Thoracic aorta (tissue), 2 donors: ENCODE measurements at places on chromosomes 13 and 19. TPM values are rescaled to one million over a fixed set of nuclear protein-coding genes. Genes with fewer than 3 reads are reported as not detected.

DNA sequence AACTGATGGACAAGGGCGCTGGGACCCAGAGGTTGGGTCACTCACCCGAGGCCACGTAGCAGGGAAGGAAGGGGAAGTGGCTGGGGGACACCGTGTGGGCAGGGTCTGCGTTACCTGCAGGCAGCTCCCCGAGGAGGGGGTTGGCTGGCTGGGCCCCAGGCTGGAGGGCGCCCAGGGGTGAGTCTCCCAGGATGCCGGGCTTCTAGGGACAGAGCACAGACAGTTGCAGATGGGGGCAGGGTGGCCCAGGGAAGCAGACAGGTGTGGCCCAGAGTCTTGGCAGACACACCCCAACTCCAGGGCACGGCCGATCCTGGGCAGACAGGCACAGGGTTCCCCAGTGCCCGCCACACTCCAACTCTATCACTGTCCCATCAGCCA is 5.6 kb upstream of the FDX2 start:
- no peaks in the 10 kb centered on the region for H3K4me1 ChIP-seq
- H3K36me3 ChIP-seq = peaks cover 67% of the 10 kb centered on the region
- DNase-seq = no peak
- H3K27ac ChIP-seq = no peak overlapping the region
- no peaks in the 10 kb centered on the region for H3K27me3 ChIP-seq

- DNase-seq = no peak
- peak overlapping the region; percentile 42 for H3K4me3 ChIP-seq
- peaks cover 16% of the 10 kb centered on the region for H3K36me3 ChIP-seq
- H3K4me1 ChIP-seq = peaks cover 13% of the 10 kb centered on the region
- peak overlapping the region; percentile 92 for H3K27ac ChIP-seq
- no peaks in the 10 kb centered on the region for H3K27me3 ChIP-seq
Measured at GRCh38 chr19:39397360-39398296, 6.5 kb downstream of the MED29 start.

Gene MTUS2
- total RNA-seq = 26.4 TPM

Gene ZNF223
- total RNA-seq = 6.6 TPM

- H3K27ac ChIP-seq = no peak overlapping the region
- no peaks in the 10 kb centered on the region for H3K4me1 ChIP-seq
- DNase-seq = no peak
- no peaks in the 10 kb centered on the region for H3K36me3 ChIP-seq
Measured at GRCh38 chr13:32659736-32660135, 73.5 kb downstream of the PDS5B start.

- H3K27ac ChIP-seq = no peak overlapping the region
- H3K27me3 ChIP-seq = no peaks in the 10 kb centered on the region
- peak overlapping the region; percentile 91 for H3K4me3 ChIP-seq
- peaks cover 19% of the 10 kb centered on the region for H3K4me1 ChIP-seq
Measured at GRCh38 chr13:97977982-97978381, 24.5 kb downstream of the IPO5 start.

Gene ZNF418
- 3.2 TPM for total RNA-seq

Gene RNF17
- not detected for total RNA-seq

DNA sequence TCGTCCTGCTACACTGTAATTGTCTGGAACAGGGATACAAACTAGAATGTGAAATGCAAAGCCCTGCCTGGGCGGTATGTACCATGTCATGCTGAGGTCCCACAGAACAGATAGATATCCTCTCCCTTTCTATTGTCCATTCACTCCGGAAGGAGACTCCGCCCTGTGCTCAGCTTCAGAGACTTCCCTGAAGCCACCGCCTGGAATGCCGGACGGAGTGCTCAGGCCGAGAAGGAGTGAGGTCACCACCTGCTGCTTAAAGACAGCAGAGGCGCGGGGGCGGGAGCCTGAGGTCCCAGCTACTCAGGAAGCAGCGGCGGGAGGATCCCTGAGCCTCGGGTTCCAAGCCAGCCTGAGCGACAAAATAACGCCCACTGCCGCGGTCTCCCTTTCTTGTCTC is 890 bp upstream of the ZNF611 start:
- no peaks in the 10 kb centered on the region for H3K27me3 ChIP-seq
- peak overlapping the region; percentile 78 for H3K4me3 ChIP-seq
- no peaks in the 10 kb centered on the region for H3K36me3 ChIP-seq
- H3K4me1 ChIP-seq = peaks cover 20% of the 10 kb centered on the region
- H3K27ac ChIP-seq = peak overlapping the region; percentile 87
- no peak for DNase-seq

DNA sequence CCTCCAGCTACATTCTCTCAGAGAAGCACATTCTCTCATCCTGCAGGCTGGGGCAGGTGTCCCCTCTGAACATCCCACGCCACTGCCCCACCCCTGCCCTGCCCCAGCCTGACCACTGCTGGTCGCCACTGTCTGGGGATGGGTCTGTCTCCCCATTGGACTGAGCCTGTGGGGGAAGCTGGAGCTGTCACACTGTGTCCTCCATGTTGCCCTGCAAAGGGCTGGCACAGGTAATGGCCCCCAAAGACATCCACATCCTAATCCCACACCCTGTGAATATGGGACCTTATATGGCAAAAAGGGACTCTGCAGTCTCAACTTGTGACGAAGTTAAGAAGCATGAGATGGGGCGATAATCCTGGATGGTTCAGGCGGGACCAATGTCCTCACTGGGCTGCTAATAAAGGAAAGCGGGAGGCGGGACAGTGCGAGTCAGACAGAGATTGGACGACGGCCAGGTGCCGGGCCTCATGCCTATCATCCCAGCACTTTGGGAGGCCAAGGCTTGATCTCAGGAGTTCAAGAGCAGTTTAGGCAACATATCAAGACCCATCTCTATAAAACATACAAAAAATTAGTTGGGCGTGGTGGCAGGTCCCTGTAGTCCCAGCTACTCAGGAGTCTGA is 9.1 kb downstream of the AP2S1 start:
- peak; percentile 47 for DNase-seq
- peaks cover 9% of the 10 kb centered on the region for H3K4me1 ChIP-seq
- peaks cover 31% of the 10 kb centered on the region for H3K36me3 ChIP-seq
- H3K27me3 ChIP-seq = no peaks in the 10 kb centered on the region
- peak overlapping the region; percentile 78 for H3K27ac ChIP-seq
- H3K4me3 ChIP-seq = no peak overlapping the region

Gene APOC4
- total RNA-seq = not detected

DNA sequence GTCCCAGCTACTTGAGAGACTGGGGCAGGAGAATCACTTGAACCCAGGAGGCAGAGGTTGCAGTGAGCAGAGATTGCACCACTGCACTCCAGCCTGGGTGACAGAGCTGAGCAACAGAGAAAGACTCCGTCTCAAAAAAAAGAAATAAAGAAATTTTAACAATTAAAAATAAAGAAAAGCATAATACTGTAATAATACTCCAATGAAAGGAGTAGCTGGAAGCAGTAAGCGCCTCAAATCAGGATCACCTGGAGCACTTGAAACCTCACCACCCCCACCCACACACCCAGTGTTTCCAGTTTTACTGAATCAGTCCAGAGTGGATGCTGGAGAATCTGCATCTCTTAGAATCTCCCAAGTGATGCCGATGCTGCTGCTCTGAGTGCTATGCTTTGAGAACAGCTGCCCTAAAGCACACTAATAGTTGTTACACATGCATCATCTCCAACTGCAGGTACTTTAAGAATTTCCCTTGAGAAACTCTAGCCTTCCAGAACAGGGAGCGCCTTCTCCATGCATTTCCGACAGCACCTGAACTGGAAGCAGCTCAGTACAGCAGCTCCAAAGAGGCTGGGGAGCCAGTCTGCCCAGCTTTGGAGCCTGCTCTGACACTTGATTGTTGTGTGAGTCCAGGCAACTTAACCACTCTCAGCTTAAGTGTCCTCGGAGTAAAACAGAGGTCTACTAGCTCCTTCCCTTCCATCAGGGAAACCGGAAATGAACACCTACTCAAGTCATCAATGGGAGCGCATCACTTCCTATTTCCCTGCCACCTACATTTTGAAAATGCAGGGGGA is 2.9 kb downstream of the ABCC4 start:
- no peaks in the 10 kb centered on the region for H3K36me3 ChIP-seq
- no peak for DNase-seq
- no peaks in the 10 kb centered on the region for H3K27me3 ChIP-seq
- no peak overlapping the region for H3K27ac ChIP-seq
- H3K4me1 ChIP-seq = no peaks in the 10 kb centered on the region

DNA sequence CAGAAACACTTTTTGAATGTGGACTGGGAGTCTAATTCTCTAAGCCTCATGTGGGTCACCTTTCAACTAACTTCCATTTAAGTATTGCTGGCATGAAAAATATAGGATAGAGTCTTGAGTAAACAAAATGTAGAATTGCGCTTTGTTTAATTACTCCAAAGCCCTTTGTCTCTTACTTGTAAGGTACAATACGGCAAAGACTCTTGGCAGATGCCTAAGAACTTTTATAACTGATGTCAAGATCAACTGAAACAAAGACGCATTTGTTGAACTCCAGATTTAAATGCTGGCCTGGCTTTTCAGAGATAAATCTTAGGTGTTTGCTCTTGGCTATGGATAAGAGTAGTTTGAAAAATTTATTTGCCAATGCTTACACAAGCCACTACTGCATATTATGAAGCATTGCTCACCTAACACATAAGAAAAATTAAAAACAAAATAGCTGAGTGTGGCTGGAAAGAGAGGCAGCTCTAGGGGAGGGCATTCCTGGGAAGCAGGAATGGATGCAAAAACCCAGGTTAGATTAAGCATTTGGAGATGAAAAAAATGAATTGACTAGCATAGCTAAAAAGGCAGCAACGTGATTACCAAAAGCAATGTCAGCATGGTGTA is 107.3 kb upstream of the STARD13 start:
- no peaks in the 10 kb centered on the region for H3K36me3 ChIP-seq
- DNase-seq = no peak
- H3K4me1 ChIP-seq = no peaks in the 10 kb centered on the region
- H3K27me3 ChIP-seq = no peaks in the 10 kb centered on the region
- H3K27ac ChIP-seq = no peak overlapping the region

Gene COX6B2
- not detected for total RNA-seq

DNA sequence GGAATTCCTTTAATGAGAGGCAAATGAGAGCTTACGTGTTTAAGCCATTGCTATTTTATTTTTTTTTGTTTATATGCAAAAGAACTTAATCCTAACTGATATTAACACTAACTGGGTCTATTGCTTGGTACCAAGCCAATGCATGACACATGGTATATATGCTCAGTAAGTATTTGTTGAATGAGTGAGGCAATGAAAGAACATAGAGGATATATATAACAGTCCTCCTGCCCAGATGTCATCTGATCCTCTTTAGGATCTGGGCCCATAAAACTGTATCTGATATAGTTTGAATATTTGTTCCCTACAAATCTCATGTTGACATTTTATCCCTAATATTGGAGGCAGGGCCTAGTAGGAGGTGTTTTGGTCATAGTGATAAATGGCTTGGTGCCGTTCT is 13.0 kb upstream of the ALOX5AP start:
- H3K4me3 ChIP-seq = no peak overlapping the region
- no peaks in the 10 kb centered on the region for H3K27me3 ChIP-seq
- H3K27ac ChIP-seq = no peak overlapping the region
- H3K4me1 ChIP-seq = peaks cover 25% of the 10 kb centered on the region

Gene S1PR4
- total RNA-seq = 1.2 TPM

DNA sequence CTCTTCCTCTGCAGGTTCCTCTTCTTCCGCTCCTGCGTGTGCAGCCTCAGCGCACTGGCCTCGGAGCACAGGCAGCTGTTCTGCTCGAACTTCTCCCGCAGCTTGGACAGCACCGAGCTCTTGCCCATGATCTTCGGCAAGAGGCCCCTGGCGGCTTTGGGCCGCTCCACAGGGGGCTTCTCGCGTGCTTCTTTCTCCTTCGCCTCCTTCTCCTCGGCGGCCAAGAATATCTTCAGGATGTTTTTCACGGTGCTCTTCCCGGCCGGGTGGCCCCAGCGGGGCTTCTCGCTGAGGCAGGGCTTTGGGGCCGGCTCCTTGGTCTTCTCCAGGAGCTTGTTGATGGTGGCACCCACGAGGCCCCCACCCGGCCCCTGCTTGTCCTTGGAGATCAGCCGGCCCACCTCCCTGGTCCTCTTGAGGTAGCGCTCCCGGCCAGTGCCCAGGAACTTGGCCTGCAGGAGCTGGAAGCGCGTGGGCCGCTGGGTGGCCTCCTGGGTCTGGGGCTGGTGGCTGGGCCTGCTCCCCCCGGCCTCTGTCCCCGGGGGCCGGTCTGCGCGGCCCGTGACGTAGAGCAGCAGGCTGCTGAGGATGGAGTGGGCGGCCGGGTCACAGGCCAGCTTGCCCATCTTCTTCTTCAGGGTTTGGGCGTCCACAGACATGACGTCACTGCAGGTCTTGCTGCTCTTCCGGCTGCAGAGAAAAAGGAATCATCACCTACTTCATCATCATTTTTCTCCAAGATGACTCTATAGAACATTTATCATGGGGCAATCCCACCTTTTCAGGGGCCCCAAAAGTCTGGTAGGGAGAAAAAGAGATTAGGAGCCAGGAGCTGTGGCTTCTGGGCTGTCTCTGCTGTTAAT is 43.8 kb upstream of the GRTP1 start:
- DNase-seq = no peak
- peaks cover 19% of the 10 kb centered on the region for H3K36me3 ChIP-seq
- H3K27me3 ChIP-seq = no peaks in the 10 kb centered on the region
- no peak overlapping the region for H3K27ac ChIP-seq

DNA sequence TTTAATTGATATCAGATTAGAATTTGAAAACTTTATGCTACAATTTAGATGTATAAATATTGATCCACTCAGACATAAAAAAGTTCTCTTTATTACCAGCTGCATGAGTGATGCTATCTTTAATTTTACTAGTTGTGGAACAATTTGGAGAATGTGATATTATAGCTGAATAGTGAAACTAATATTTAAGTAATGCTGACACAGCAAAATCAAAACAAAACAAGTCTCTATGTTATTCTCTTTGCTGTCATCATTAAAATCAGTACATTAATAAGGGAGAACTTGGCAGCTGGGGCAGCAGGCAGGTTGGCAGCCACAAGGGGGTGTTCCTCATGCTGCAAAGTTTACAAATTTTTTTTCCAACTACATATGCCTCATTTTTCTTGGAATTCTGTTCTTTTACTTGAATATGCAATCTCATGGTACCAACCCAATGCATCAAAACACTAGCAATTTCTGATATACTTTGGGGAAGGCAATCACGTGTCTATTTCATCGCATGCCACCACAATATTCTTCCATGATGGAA is 585.3 kb downstream of the FGF9 start:
- no peaks in the 10 kb centered on the region for H3K36me3 ChIP-seq
- DNase-seq = no peak
- no peaks in the 10 kb centered on the region for H3K27me3 ChIP-seq
- H3K4me3 ChIP-seq = no peak overlapping the region
- no peaks in the 10 kb centered on the region for H3K4me1 ChIP-seq

- H3K27ac ChIP-seq = no peak overlapping the region
- H3K4me3 ChIP-seq = no peak overlapping the region
- no peaks in the 10 kb centered on the region for H3K36me3 ChIP-seq
Measured at GRCh38 chr19:13212759-13213330, 62.6 kb downstream of the IER2 start.
